ENCODE measurements at places on chromosomes 5 and 9.

DNA sequence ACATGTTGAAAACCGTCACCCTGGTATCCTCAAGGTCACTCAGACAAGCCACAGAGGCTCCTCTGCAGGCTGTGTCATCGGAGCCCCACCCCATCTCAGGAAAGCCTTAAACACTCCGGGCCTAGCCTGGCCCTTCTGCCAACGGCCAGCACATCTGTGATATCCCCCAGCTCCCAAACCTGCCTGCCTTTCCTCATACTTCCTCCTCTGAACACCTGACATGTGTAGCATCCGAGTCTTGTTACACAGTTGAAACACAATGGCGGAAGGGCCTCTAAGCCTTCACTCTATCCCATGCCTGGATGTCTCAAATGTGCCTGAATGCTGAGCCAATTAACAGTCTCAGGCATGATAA is 32.9 kb upstream of the TGFBR1 start:
- no peak for DNase-seq

GRCh38 chr5:95027151-95027721 is 257.7 kb downstream of the MCTP1 start:
- no peak for DNase-seq

DNA sequence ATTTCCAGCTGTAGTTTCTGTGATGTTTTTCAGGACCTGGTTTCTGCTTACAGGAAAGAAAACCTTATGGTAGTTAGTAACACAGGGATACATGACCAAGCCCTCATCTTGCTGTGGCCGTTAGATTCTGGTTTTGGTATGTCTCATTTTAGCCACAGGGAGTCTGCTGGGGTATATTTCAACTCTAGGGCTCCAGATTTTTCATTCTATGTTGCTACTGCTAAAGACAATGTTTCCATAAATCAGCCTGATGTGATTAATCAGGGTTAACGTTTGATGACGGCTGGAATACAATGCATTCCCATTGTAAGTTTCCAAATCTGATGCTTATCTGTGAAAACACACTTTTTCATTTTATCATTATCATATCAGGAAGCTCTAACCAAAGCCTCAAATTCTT is 48.2 kb downstream of the P4HA2 start:
- DNase-seq, result no peak

- DNase-seq, result no peak
These were observed 75.9 kb downstream of the DAP start for GRCh38 chr5:10685115-10685521.

- DNase-seq, result no peak
These were observed 62.7 kb downstream of the RETREG1 start for GRCh38 chr5:16554110-16554509.

DNA sequence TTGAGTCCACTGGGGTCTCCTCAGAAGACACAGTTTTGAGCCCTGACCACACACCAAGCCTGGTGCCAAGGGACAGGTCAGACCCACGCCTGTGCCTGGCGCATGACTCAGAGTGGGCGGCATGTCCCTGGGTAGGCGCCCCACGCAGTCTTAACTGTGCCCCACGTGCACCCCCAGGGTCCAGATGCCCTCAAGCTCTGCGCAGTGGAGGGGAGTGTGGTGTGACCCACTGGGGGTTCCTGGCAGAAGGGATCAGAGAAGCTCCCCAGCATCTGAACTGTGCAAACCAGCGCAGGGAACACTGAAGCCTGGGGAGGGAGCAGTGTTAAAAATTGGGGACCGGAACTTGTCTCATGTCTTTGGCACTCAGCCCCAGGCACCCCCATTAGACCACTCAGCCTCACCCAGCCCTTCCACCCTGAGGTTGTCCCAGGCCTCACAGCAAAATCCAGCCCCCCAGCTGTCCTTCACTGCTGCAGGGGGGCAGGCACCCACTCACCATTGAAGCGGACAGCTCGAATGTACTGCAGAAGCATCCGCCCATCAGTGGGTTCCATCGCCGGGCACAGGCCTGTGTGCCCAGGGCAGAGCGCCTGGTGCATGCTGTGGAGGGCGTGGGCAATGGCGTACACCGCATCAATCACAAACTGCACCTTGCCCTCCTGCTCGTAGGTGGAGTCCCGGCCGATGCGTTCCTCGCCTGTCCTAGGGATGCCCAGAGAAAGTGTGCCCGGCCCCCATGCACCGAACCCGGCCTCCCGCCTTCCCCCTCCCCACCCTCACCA is 6.5 kb downstream of the GRM6 start:
- DNase-seq, result no peak

GRCh38 chr5:61186634-61187033 is 24.4 kb upstream of the SMIM15 start:
- no peak for DNase-seq

DNA sequence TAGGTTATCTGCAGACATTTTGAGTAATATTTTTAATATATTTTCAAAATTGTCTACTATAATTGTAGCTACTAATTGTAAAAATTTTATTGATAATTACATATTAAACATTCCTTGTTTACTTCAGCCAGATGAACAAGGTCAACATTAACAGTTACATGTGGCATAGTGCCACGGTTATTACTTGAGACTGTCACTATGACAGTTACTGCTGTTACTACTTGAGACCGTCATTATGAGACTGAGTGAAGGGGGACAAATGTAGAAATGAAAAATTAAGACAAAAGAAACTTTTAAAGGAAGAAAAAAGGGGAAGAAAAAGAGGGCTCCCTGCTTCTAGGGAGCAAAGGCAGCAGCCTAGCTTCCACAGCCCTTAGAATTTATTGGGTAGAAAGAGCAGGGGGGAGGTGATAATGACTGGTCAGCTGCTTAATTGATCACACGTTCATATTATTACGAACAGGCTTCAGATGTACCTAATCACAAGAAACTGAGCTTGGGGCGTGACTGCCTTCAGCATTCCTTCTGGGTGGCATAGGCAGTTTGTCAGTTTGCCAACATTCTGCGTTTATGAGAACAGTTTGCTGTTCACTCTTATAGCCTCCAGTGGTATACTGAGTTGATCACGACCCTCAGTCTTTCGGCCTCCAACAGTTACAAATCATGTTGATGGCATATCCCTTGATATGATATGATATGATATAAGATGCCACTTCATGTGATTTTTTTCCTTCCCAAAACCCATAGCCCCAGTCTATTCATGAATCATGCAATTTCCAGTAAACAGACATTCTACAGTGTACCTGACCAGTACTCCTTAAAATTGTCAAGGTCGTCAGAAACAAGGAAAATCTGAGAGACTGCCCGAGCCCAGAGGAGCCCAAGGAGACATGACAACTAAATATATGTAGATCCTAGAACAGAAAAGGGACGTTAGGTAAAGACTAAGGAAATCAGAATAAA is 13.1 kb downstream of the MARCHF6 start:
- no peak for DNase-seq

DNA sequence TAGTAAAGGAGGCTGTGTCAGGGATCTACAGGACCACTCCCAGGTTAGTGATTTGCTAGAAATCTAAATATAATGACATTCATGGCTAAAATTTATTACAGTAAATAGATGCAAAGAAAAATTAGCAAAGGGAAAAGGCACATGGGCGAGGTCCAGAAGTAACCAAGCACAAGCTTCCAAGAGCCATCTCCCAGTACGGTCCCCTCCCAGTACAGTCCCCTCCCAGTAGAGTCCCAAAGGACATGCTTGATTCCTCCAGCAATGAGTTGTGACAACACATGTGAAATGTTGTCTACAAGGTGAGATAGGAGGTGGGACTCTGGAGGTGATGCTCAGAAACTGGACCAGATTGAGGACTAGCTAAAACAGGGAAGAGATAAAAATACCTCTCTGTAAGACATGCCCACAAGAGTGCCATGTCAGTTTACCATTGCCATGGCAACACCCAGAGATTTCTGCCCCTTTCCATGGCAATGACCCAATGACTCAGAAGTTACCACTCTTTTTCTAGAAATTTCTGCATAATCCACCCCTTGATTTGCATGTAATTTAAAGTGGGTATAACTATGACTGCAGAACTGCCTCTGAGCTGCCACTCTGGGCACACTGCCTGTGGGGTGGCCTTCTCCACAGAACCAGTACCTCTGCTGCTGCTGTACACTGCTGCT is 27.9 kb upstream of the CEMIP2 start:
- DNase-seq, result peak; percentile 42

- DNase-seq, result no peak
These were observed 365.7 kb upstream of the RIOK2 start for GRCh38 chr5:97548739-97549080.

GRCh38 chr5:172640822-172641358 is at the start of gene NEURL1B:
TSS of gene NEURL1B (plus strand) at chr5:172641263. CDS start at chr5:172641407, 144 bp downstream.
- DNase-seq, result peak; percentile 32
